ENCODE measurements at places on chromosomes 16 and 17. TPM values are rescaled to one million over a fixed set of nuclear protein-coding genes. Genes with fewer than 3 reads are reported as not detected.

DNA sequence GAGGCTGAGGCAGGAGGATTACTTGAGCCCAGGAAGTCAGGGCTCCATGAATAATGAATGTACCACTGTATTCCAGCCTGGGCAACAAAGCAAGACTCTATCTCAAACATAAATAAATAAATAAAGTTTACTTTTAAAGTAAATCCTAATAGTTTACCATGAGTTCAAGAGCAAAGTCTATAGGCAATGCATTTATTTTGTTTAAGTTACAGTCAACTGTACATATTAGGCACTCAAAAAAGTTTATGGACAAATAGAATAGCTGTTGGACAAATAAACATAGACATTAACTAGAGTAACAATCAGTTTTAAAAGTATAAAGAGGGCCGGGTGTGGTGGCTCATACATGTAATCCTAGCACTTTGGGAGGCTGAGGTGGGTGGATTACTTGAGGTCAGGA, 3.7 kb upstream of the AARSD1 start:
- no peak for DNase-seq

Gene TNFSF13
- 13.5 TPM for total RNA-seq

DNA sequence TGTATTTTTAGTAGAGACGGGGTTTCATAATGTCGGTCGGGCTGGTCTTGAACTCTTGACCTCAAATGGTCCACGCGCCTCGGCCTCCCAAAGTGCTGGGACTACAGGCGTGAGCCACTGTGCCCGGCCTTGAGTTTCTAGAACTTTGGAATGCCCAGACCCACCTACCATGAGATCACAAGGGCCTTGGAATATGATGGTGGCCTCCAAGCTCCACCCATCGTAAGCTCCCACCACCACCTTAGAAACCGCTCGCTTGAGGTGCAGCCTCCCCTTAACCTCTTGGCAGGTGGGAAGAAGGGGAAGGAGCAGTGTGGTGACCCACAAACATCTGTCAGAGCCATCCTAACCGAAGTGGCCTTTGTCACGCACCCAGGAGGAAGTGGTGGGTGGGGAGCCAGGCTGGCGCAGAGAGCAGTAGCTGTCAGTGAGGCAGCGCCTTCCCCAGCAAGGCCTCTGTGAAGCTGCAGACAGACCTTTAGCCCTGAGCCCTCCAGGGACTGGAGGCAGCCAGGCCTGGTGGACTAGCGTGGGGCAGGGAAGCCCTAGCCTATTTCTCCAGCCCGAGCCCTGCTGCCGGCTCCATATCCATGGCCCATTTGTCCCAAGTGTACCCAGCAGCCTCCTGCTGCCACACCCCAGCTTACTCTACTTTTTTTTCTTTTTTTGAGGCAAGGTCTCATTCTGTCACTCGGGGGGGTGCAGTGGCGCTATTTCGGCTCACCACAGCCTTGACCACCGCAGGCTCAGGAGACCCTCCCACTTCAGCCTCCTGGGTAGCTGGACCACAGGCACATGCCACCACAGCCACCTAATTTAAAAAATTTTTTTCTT, 13.1 kb upstream of the SEPHS2 start:
- no peak for DNase-seq

DNA sequence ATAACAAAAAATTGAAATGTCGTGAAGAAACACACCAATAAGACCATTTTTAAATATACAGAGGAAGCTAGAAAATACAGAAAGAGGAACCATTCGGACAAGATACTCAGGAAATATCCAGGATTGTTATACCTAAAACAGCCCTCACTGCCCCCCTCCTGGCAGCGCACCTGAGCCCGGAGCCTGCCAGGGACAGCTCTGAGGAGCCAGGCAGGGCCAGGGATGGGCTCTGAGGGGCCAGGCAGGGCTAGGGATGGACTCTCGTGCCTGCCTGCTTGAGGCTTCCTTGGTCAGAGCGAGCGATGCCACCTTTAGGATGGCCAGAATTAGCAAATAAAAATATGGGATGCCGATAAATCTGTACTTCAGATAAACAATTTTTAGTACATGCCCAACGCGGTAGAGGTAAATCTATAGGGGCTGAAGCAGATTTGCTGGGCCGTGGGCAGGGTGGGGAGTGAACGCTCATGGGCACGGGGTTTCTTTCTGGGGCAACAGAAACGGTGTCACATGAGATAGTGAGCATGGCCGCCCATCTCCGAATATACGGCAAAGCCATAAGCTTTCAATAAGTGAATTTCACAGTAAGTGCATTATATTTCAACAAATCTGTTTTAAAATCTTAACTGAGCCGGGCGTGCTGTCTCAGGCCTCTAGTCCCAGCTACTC, 18.2 kb upstream of the CSNK1D start:
- DNase-seq = no peak

- no peak for DNase-seq
These were observed 11.8 kb upstream of the WSB1 start for GRCh38 chr17:27282054-27282551.

GRCh38 chr17:53249036-53249435, 573.7 kb upstream of the KIF2B start:
- DNase-seq = no peak

GRCh38 chr17:15023589-15024336, 241.4 kb downstream of the PMP22 start:
- DNase-seq = no peak

Gene TRIM47
- 56.5 TPM for total RNA-seq

GRCh38 chr16:2179576-2179975, 16.8 kb downstream of the CASKIN1 start:
- no peak for DNase-seq

Gene TGFB1I1
- total RNA-seq = 116 TPM

DNA sequence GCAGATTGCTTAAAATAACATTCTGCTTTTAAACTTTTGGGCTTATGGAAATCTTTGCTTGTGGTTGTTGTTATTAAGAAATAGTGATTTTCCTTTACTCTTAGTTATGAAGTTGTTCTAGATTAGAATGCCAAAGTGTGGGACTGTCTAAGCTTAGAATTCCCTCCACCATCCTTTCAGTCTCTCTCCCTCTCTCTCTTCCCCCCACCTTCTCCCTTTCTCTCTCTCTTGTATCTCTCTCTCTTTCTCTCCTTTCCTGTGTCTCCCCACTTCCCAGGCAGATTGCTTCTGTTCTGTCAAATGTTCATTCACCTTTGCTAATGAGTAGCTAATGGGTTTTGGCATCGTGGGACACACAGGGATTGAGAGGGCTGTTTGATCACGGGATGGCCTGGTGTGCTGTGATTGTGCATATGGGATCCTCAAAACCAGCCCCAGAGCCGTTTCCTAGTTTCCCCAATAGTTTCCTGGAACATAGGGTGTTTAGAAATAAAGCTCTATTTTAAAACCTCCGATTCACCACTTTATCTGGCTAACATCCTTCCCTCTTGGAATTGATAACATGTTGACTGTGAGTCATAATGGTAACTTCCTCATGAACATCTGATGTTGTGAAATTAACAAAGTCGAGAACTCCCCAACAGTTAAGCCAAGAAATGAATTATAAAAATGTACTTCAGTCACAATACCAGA, 502.6 kb downstream of the TMEM114 start:
- DNase-seq = no peak

- no peak for DNase-seq
These were observed 20.9 kb upstream of the CLEC18A start for GRCh38 chr16:69930117-69930776.

Gene KRT9
- not detected for total RNA-seq

DNA sequence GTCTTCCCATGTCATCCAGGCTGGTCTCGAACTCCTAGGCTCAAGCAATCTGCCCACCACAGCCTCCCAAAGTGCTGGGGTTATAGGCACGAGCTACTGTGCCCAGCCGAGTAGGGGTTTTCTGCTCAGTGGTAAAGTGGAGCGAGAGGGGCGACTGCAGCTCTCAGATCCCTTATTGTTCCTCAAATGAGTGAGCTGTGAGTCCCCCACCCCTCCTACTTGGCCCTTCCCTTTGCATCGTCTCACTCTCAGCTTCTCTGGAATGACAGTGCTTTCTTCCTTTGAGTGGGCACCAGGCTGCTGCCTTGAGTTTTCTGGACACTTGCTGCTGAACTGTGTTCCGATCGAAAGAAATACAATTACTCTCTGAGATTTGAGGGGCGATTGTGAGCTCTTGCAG, 63.5 kb downstream of the MSI2 start:
- DNase-seq = no peak

- no peak for DNase-seq
These were observed 123.6 kb downstream of the MRTFB start for GRCh38 chr16:14194721-14195120.

GRCh38 chr17:65954148-65954449, 237.8 kb downstream of the CEP112 start:
- DNase-seq = no peak

Gene STAC2
- total RNA-seq = not detected

GRCh38 chr17:80393961-80394360, 21.0 kb upstream of the ENDOV start:
- no peak for DNase-seq

- DNase-seq = no peak
These were observed 122.5 kb downstream of the XYLT1 start for GRCh38 chr16:17348042-17348783.
